ENCODE measurements at places on chromosomes 6 and 20.

- no peak for DNase-seq
Observed at GRCh38 chr6:51719297-51719696, 368.1 kb downstream of the PKHD1 start.

GRCh38 chr6:26330859-26331217 lies 34.2 kb upstream of the BTN3A2 start:
- no peak for DNase-seq

DNA sequence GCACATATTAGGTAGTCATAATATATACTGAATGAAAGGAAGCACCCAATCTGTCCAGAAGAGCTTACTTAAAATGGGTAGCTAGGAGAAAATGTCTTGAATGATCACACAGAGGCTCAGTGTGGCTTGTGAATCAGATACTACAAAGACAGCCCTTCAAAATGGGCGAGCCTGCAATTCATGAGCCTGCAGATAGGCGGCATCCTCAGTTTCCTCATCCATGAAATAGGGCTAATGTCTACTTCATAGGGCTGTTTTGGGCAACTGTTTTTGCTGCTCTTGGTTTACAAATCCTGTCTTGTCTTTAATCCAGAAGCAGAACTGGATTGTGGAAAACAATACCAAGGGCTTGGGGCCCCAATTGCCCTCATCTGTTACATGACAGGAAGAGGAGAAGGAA lies 129.3 kb upstream of the KCNK16 start:
- no peak for DNase-seq

GRCh38 chr20:44471481-44471882 lies 4.2 kb upstream of the TTPAL start:
- no peak for DNase-seq

DNA sequence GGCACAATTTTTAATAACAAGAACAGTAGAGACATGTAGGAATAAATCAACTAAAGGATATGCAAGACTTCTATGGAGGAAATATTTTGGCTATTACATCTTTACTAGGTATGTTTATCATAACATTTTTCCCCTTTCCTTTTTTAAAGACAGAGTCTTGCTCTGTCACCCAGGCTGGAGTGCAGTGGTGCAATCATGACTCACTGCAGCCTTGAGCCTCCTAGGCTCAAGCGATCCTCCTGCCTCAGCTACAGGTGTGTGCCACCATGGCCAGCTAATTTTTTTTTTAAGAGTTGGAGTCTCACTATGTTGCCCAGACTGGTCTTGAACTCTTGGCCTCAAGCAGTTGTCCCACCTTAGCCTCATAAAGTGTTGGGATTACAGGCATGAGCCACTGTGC lies 37.0 kb downstream of the AKAP7 start:
- DNase-seq = no peak

DNA sequence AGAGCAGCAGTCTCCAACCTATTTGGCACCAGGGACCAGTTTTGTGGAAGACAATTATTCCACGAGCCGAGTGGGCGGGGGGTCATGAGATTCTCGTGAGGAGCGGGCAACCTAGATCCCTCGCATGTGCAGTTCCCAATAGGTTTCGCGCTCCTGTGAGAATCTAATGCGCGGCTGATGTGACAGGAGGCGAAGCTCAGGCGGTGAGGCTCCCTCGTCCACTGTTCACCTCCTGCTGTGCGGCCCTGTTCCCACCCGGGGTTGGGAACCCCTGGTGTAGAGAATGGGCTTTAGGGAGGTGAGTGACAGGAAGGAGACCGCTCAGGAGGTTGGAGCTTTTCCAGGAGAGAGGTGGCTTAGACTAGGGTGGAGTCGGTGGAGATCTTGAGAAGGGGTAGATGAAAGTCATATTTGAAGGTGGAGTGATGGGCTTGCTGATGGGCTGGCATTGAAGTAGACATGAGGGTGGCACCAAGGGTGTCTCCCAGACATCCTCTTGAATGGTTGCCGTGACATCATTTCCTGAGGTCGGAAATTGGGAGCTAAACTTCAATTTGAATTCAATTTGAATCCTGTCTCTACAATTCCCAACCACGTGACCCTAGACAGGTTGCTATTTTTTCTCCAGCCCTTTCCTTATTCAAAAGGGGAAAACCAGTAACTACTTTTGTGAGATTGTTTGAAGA lies 1.5 kb upstream of the RAD21L1 start:
- no peak for DNase-seq

Data from COR-L47 (cell line).